ENCODE measurements at places on chromosomes 2 and 18.

- DNase-seq, result peak; percentile 53
Measured at GRCh38 chr2:58484221-58484620, 243.1 kb upstream of the FANCL start.

DNA sequence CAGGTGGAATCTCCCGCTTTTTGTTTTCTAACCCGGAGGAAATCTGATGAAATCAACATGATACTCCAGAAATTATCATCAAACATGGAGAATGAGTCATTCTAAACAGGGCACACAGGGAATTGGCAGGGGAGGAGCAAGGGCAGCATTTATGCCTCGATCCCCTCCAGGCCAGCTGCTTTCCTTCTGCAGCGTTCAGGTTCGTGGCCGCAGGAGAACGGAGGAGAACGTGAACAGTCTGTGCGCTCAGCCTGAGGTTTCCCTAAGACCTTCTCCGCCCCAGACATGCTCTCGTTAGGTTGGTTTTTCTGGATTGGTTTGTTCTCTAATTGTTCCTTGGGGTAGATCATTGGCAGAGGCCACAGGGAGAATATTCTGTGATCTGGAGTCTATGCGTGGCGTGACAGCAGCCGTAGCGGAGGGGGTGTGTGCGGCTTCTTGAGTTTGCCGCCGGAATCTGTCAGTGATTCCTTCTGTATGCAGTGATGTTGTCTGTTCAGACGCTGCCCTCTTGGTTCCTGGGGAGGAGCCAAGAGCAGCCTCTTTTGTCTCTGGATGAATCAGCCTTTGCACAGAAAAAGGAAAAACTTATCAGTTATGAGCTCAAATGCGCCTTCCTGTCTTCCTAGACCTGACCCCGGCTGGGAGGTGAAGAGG, 75.9 kb downstream of the SH3BP4 start:
- peak; percentile 49 for DNase-seq

- DNase-seq, result no peak
Measured at GRCh38 chr2:218427741-218428140, 8.8 kb downstream of the VIL1 start.

- DNase-seq, result no peak
Measured at GRCh38 chr2:128687565-128687964, 368.9 kb upstream of the HS6ST1 start.

DNA sequence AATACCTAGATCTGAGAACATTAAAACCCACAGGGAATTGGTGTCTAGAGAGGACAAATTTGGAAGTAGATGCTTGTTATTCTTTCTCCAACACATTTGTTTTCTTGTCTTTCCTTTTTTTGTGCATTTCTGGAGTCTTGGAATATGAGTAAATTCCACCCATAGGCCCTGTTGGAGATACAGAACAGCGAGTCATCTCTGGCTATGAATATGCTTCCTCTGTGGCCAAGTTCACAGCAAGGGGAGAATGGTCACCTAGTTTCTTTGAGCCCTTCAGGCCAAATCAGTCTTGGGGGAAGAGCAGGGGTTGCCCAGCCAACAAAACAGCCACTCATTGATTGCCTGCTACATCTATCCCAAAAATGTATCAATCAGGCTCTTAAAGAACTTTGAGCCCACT, 31.3 kb downstream of the SP140L start:
- DNase-seq, result no peak
